ENCODE measurements at places on chromosomes 5 and 9.

DNA sequence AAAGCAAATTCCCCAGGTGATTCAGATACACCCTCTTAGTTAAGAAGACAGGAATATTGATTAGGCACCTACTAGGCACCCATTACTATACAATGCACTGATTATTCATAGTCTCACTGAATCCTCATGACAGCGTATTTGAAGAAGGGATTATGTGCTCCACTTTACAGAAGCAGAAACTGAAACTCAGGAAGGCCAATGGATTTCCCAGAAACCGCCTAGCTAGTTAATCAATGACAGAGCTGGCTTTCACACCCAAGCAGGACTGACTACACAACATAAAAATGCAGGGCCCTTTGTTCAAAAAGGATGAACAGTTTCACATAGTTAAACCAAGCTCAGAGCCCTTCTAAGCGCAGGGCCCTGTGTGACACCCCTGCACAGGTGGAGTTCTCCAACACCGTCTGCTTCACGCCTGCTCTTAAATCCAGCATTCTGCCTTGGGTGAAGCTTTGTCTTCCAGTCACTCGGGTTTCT is 117.3 kb downstream of the TTLL11 start:
- no peak for DNase-seq

GRCh38 chr9:91841591-91841990 is 108.4 kb downstream of the ROR2 start:
- DNase-seq: no peak

GRCh38 chr5:39257554-39257953 is 38.2 kb upstream of the FYB1 start:
- no peak for DNase-seq

DNA sequence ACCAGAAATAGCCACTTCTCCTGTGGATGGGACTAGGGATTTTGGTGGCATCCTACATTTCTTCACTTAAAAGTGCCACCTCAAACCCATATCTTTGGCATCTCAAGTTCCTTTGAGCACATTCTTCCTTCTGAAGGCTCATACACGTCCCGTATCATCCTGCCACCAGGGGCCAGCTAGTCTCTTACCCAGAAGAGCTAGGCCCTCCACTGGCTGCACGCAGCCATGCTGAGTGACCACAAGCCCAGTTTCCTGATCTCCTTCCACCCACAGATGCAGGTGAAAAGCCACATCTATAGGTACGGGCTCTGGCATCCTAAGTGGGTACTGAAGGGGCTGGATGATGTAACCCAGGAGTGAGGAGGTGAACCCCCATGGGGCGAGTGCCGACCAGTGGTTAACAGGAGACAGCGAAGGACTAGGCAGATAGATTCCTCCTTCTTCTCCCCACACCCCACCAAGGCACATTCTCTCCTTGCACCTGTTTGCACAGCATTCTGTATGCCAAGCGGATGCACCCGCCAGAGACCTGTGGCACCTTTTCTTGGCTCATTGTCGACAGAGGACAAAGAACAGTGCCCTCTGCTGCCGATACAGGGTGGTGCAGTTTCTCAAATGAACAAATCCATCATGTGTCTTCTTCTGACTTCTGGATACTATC is 14.4 kb upstream of the SCGB3A1 start:
- DNase-seq: no peak

- DNase-seq: no peak
Measured at GRCh38 chr9:107786561-107786960, 297.0 kb upstream of the KLF4 start.

DNA sequence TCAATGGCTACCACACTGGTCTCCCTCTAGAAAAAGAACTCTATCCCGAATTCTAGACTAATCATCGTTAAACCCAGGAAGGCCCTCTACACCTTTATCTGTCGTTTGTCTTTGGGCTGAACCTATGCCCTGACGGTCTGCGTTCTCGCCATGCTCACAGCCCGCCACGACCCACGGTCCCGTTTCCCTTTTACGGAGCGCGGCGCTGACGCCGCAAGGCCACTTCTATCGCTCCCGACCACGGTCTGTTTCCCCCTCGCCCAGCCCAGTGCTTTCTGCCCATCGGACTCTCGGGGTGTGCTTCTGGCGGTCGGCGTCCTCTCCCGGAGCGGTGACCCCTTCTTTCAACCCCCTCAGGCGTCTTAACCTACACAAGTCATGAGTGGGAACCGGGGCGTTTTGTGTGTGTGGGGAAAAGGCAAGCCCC is 974 bp downstream of the C9orf40 start:
- no peak for DNase-seq

DNA sequence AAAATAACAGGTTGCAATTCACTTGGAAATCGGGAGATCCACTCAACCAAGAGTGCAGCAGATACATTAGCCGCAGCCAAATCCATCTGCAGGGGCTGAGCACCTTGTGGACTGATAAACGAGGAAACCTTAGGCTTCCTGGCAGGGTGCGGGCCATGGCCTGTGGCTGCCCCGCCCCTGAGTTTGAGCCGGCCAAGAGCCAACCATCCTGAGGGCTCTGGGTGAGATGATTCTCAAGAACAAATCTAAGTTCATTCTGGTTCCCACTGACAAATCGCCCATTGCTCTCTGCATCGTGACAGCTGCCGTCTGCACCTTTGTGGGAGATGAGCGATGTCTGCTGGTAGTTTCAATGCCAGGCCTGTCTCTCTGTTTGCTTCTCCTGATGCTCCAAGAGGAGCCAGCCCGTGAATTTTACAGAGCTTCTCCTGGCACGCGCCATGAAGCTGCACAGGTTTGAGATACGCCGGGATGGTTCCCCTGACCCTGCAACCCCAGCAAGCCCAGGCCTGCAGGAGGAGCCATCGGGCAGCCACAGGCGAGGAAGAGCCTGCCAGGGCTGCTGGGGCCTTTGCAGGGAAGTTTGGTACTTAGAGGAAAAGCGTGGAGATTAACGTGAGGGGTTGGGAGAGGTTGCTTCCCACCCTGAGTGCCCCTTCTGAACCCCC is 154.0 kb downstream of the OLFM1 start:
- DNase-seq: no peak

- no peak for DNase-seq
Measured at GRCh38 chr5:167286891-167287290, 1004.6 kb upstream of the WWC1 start.

GRCh38 chr5:115556276-115556675 is 11.7 kb upstream of the FEM1C start:
- no peak for DNase-seq

Measured in amniotic stem cell (primary cell).